ENCODE measurements at places on chromosomes 11 and 22.

GRCh38 chr11:61911128-61911700 lies 6.2 kb downstream of the RAB3IL1 start:
- DNase-seq = no peak

DNA sequence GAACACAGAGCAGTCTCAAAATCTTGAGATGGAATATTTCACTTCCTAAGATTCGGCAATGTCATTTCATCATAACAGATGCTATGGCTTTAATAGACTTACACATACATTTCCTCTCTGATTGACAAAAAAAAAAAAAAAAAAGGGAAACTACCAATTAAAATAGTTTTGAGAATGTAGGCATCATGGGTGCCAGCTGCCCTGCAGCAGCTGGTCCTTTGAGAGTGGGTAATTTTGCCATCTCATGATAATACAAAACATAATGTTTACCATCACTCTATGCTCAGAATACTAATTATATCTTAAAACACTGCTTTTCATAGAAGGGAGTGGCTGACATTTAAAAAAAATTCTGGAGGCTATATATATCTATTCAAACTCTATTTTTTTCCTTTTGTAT lies 775.6 kb upstream of the CCDC90B start:
- DNase-seq = no peak

DNA sequence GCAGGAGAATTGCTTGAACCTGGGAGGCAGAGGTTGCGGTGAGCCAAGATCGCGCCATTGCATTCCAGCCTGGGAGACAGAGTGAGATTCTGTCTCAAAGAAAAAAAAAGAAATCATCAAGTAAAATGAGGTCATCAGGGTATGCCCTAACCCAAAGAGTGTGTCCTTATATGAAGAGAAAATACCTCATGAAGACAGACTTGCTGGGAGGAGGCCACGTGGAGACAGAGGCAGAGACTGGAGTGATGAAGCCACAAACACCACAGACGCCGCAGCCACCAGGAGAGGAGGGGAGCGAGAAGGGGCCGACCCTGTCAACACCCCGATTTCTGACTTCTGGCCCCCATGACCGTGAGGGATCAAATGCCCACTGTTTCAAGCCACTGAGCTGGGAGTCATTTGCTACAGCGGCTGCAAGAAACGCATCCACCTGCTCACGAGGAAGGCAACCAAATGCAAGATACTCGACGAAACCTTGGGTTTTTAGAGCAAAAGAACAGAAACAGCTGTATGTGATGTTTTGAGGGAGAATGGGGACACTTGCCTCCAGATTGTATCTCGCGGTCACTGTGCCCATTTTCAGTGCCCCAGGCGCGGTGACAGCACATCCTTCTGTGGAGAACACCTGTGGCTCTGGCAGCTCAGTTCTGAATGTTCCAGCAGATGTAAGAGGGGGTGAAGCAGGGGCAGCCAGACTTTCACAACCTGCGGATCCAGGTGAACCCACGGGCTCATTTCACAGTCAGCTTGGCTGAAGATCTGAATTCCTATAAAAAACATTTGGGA lies 1317.2 kb downstream of the TBC1D22A start:
- no peak for DNase-seq

DNA sequence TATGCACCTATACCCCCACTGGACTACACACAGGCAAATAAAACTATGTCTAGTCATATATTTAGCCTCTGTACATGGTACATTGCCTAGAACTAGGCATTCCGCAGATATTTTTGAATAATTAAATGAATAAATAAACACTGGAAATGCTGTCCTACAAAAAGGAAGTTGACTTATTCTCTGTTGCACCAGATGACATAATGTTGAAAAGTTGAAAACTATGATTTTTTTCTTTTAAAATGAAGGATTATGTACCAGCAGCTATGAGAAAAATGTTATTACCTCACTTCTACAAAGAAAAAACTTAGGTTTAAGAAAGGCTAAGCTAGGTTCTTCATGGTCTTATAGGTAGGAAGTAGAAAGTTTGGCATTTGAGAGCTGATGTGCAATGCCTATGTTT lies 856.6 kb downstream of the METTL15 start:
- no peak for DNase-seq

- peak; percentile 22 for DNase-seq
Observed at GRCh38 chr22:37228106-37229011, 15.7 kb downstream of the RAC2 start.

GRCh38 chr11:117278347-117278746 lies 12.8 kb upstream of the BACE1-AS start:
- DNase-seq = no peak

- no peak for DNase-seq
Observed at GRCh38 chr11:57940044-57940756, 83.5 kb upstream of the OR9Q1 start.

DNA sequence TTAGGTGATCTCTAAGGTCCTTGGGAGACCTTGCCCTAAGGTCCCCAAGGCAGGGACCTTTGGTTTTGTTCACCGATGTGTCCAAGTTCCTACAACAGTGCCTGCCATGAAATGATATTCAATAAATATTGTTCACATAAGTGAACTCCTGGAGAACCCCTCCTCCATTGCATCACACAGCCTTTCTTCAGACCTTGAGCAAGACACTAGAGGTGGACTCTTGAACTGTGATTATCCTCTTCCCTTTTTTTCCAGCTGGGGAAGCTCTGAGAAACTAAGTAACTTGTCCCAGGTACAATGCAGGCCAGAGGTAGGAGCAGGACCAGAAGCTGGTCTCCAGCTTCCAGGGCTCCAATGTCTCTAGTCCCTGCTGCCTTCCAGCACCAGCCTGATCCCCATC lies 76.6 kb upstream of the LMO1 start:
- DNase-seq = no peak

DNA sequence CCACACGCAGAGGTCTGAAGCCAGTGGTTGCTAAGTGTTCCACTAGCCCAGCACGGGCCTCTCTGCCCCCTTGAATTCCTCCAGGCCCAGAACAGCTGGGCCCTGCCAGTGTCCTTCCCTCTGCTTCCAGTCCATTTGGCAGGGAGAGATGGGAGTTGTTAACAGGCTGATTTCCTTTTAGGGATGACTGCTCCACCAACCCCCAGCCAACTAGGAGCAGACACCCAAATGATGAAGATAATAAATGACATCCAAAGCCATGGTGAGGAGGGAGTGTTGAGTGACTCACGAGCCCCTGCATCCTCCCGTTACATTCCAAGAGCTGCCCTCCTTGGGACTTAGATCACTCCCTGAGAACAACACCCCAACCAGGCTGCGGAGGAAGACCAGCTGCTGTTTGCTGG lies 20.6 kb downstream of the PARVA start:
- DNase-seq = no peak

GRCh38 chr11:118909619-118910308 lies 16.0 kb downstream of the BCL9L start:
- DNase-seq = no peak

Data from body of pancreas (tissue), 4 donors.